ENCODE measurements at places on chromosomes 12 and 14.

DNA sequence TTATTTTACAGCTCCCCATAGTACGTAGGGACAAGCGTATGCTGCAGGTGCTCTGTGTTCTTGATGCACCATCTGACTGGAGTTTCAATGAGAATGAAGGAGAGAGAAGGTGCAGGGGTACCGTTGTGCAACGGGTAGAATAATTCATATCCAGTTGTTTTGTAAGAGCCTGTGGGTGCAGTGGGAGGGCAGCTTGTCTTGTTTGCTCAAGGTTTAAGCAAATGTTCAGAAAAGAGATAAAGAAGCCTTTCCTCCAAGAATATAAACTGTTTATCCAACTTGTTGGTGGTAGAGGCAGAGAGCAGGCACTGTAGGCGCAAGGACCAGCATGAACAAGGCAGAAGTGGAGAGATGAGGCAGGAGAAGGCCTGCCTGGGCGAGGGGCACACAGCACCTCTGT, 64.2 kb downstream of the ADCK1 start:
- no peak for DNase-seq

GRCh38 chr14:68663385-68664076, 129.3 kb downstream of the ZFP36L1 start:
- peak; percentile 35 for DNase-seq

DNA sequence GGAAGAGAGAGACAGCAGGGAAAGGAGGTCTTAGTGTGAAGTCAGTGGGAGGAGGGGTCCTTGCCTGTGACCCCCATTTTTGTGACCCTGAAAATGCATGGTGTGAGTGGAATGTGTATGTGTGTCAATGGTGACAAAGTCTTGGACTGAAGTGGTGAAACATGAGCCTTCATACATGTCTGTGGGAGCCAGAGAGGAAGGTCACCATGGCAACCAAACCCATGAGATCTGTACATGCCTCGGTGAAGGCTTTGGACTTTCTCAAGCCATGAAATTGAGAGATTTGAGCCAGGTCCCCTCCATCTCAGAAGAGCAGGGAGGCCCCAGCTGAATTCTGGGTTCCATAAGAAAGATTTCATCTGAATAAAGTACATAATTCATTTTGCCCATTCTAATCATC, 108.7 kb downstream of the TTC8 start:
- no peak for DNase-seq

GRCh38 chr12:47549258-47549657, 156.6 kb downstream of the RPAP3 start:
- no peak for DNase-seq

DNA sequence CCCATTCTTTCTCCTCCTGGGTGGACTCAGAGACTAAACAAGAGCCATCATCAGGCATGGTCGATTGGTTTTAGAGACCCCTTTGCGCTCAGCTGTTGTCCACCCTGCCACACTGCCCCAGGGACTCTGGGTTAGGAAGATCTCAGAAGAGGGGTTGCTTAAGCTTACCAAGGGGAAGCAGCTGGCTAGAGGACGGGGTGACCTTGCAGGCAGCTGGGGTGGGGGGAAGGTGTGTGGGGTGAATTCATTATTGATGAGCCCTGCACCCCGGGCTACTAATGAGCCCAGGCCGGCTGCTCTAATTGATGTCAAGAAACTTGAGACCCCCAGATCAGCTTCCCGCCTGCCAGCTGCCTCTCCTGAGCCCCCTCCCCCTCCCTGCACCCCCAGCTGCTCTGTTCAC, 8.7 kb upstream of the ZNF385A start:
- no peak for DNase-seq

DNA sequence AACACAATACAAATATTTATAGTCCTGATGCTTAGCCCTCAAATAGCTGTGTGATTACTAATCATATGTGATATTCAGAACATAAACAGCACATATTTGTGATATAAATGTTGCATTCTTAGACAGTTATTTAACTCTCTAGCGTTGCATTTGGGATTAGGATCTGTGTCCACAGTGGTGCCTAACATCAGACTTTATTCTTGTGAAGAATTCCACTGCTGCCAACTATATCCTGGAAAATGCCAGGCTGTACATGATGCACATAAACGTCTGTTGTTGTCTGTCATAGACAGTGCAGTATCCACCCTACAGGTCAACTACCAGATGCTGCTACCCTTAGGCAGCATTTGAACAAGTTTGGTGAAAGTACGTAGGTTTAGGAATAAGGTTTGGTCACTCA, 39.0 kb downstream of the SLC38A4 start:
- no peak for DNase-seq

- no peak for DNase-seq
Measured at GRCh38 chr14:60204104-60204842, 39.1 kb upstream of the DHRS7 start.

DNA sequence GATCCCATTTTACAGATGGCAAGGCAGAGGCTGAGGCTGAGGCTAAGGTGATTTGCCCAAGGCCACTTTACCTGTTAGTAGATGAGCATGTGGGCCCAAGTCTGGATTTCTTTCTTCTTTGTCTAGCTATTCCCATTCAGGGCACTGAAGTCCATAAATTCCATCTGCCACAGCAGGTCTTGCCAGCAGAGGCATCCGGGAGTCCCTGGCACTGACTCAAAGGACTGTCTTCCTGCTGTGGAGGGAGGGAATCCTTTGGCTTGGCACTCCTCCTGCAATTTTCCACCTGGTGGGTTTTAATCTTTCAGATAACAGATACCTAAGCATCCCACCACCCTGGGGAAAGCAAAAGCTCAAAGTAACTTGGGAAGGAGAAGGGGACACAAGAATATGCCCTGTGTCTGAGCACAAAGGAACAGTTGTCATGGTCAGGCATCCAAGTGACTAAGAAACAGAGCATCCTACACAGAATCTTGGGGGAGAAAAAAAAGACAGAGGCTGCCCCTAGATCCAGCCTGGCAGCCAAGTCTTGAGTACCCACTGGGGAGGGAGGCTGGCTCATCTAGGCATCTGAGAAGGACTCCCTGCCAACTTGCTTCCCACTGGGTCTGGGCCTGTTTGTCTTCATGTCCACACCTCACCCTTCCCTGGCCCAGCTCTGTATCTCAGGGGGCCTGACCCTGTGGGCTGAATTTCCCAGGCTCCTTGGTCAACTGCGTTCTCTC, 35.6 kb upstream of the CMKLR1 start:
- DNase-seq, result no peak

DNA sequence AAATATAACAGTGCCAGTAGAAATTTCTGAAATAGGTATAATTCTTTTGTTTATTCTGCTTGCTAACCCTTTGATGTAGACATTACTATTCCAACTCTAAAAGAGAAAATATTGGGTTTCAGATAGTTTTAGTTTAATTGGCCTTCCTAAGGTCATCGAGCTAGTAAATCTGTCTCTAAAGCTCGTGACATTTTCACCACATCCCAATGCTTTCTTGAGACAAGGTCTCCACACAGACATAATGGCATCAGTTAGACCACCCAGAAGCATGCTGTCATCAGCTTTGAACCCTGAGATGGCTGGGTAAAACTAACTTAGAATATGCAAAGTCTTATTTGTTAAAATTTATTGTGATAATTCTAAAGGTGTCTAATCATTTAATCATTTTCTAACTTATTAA, 52.0 kb downstream of the PIK3C2G start:
- DNase-seq, result no peak

DNA sequence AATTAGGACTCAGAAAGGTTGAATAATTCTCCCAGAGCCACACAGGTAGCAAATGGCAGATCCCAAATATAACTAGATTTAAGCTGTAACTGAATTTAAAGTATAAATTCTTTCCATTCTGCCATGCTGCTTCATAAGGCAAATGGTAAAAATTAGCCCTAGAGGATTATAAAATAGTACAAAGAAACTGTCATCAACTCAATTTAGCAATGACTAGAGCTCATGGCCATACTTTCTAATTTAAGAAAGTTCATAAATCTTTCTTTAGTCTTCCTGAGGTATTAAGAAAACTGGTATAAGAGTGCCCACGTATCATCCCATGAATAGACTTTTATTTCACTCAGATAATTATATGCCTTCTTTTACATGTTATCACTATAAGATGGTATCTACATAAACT, 34.8 kb downstream of the MED13L start:
- DNase-seq, result no peak

GRCh38 chr14:96217376-96217913, 12.8 kb downstream of the BDKRB2 start:
- no peak for DNase-seq

DNA sequence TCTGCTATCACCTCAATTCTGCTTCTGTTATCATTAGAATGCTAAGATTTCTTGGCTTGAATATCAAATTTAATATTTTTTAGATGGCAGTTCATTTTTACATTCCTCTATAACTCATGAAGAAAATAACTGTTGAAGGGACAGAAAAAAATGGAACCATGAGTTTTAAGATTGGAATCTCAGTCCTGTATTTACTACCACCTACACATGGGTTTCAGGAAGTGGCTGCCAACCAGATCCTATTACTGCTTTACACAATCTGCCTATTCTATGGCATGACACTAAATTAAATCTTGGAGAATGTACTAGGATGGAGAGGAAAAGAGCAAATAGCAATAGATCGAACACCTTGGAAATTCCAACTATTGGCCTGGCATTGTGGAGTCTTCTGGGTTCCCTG, 140.8 kb downstream of the DUSP6 start:
- DNase-seq, result no peak

DNA sequence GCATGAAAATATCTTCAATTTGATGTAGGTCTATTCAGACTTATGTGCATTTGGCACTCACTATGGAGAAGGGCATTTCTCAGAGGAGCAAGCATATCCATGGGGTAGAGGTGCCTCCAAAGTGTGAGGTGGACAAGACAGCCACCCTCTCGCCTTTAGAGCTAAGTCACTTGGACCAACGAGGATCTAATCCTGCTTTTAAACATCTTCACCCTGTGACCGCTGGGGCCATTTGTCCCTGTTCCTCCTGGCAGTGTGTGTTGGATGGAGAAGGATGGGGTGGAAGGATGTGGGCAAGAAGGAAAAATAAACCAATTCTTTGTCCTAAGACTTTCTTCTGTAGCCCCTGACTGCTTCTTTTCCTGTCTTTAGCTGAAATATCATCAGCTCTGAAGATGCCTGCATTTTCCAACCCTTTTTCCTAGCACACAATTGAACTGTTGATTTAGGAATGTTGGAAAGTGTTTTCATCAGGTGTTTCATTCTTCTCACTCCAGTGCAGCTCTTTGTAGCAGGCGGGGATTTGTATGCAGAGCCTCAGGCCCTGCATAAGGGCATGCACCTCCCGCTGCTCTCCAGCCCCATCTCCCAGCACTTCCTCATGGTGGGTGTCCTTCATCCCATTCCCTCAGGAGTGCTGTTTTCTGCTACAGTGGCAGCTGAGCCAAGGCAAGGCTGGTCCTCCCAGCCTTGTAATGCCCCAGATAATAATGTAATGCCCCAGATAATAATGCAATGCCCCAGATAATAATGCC, 5.3 kb downstream of the FGF6 start:
- no peak for DNase-seq

- DNase-seq, result no peak
Measured at GRCh38 chr14:50410071-50410470, 13.4 kb upstream of the CDKL1 start.

DNA sequence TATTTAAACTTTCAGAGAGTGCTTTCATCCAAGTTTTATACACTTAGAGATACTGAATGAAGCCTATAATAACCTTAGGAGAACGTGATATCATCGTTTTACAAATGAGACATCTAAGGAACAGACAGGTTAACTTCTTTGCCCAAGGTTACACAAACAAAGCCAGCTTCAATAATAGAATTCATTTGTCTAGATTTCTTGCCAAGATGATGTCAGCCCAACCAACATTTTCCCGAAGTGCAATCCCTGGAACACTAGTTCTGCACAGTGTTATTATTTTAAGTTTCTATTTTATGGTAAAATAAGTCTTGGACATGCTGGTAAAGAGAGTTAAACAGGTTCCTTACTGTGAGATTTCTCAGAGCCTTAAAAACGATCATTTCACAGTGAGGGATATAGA, 174.6 kb downstream of the SLC25A21 start:
- DNase-seq, result no peak

- DNase-seq, result no peak
Measured at GRCh38 chr14:22122227-22122818, 448.7 kb upstream of the OR4E1 start.

DNA sequence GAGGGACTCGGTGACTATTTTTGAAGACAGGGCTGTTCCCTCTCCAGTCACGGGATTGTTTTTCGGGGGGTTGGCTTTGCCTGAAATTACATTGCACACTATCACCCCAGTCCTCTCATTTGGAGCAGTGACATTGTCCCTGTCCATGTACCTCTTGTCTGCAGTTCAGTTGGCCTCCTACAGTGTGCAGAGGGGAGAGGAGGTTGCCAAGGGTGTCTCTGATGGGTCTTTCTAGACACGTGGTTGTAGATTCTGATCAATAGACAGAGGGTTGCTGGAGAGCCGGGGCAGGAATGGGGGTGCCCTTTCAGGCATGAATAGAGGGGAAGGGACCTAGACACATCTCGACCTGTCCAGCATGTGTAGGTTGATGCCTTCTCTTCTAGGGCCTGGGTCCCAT, 1.2 kb downstream of the TMEM120B start:
- DNase-seq, result no peak

DNA sequence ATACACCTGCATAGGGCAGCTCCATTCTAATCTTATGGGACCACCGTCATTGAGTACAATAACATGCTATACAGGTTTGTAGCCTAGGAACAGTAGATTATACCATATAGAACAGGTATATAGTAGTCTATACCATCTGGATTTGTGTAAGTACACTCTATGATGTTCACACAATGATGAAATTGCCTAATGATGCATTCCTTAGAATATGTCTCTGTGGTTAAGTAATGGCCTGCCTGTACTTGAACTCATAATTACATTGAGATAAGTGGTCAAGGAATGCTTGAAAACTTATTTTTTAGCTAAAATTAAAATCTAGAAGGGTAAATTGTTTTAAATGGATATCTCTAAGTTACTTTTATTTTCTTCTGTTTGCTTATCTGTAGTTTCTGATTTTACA, 152.7 kb downstream of the SRGAP1 start:
- no peak for DNase-seq

- DNase-seq, result no peak
Measured at GRCh38 chr14:87264272-87264785, 728.7 kb downstream of the GALC start.

Measured in stimulated activated CD8-positive, alpha-beta memory T cell treated with anti-CD3 and anti-CD28 coated beads, Interleukin-2, amount 100 ng/mL, for 48 hours (primary cell).